Stimulated activated CD4-positive, alpha-beta T cell treated with anti-CD3 and anti-CD28 coated beads, Interleukin-1b, Interleukin-23, amount 100 ng/mL, for 24 hours (primary cell): ENCODE measurements at places on chromosomes 7 and 10.
A peak's percentile ranks its signal among the peaks of the same experiment; 100 is the strongest.

GRCh38 chr7:149307775-149308501, 45.9 kb downstream of the ZNF783 start:
- DNase-seq = no peak

DNA sequence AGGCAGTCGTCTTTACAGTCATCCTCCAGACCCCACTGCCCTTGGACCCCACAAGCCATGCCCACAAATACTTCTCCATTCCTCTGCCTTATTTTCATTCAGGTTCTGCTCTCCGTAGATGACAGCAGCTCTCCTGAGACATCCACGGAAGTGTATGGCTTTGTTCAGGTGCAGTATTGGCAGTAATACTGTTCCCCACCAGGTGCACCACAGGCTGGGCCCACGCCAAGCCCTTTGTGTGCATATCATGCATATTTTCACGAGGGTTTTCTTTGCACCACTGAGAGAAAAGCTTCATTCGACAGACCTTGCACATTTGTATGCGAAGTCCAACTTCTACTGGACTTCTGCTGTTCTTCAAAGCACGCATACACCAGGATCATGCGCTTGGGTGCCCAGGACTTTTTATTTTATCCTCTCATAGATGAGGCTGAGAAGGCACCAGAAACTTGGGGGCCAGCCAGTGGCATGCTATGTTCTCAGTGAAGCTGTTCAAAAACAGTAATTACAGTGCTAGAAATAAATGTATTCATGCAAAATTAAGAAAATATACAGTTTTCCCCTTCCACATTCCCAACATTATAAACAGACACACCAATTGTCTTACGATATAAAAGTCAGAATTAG, 37.8 kb upstream of the PITRM1 start:
- DNase-seq = no peak

- no peak for DNase-seq
These were observed 32.6 kb upstream of the PDK4 start for GRCh38 chr7:95628831-95629439.

- no peak for DNase-seq
These were observed 20.7 kb downstream of the BLVRA start for GRCh38 chr7:43779045-43779812.

GRCh38 chr7:38211940-38212339, 33.9 kb downstream of the STARD3NL start:
- DNase-seq = no peak

GRCh38 chr7:36205803-36206202, 52.7 kb downstream of the EEPD1 start:
- no peak for DNase-seq

DNA sequence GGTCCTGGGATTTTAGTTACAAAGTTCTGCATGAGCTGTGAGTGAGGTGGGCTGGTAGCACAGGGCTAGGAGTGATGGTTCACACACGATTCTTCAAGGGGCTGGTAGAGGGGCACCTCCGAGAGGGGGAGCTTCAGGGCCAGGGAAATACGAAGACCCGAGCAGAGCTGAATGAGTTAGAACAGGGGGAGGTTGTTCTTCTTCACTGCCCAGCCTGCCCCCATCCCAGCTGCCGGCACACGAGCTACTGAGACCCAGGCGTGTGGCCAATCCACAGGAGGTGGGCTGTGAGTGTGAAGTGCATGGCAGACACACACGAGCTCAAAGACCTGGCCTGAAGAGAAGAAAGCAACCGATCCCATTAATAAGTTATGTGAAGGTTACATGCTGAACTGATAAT, 256.2 kb upstream of the ZNF32 start:
- no peak for DNase-seq

- DNase-seq = peak; percentile 82
These were observed 1.3 kb upstream of the KIF11 start for GRCh38 chr10:92591550-92592022.

DNA sequence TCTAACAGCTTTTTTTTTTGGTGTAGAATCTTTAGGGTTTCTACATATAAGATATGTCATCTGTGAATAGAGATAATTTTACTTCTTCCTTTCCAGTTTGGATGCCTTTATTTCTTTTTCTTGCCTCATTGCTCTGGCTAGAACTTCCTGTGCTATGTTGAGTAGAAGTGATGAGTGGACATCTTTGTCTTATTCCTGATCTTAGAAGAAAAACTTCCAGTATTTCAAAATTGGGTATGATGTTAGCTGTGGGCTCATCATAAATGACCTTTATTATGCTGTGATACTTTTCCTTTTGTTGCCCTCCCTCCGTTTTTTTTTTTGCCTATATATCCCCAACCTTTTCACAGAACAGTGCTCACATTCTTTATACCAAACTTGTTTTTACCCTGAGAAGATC, 8.8 kb downstream of the AGK start:
- no peak for DNase-seq

DNA sequence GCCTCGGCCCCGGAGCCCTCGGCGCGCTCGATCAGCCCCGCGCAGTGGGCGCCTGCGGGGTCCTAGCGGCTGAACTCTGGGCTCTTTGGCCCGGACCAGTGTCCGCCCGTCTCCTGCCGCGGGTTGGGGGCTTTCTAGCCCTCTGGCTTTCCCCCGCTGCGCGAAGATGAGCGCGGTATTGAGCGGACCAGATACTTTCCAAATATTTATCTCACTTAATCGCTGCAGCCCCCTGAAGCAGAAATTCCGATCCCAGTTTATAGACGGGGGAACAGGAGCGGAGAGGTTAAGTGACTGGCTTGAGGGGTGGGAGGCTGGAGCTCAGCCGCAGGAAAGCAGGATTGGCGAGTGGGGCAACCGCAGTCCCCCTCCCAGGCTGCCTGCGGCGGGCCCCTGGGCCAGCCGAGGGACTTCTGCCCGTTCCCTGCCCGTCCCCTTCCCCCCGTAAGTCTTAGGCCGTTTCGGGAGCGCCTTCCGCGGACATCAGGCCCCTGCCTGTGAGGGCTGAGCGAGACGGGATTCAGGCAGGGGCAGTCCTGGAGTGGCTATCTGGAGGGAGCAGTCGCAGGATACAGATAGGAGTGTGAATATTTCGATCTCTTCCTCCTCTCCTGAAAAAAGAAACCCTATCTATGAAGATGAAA, 565 bp downstream of the STRIP2 start:
- no peak for DNase-seq

- no peak for DNase-seq
These were observed 4.9 kb upstream of the KAT6B start for GRCh38 chr10:74821501-74821900.

DNA sequence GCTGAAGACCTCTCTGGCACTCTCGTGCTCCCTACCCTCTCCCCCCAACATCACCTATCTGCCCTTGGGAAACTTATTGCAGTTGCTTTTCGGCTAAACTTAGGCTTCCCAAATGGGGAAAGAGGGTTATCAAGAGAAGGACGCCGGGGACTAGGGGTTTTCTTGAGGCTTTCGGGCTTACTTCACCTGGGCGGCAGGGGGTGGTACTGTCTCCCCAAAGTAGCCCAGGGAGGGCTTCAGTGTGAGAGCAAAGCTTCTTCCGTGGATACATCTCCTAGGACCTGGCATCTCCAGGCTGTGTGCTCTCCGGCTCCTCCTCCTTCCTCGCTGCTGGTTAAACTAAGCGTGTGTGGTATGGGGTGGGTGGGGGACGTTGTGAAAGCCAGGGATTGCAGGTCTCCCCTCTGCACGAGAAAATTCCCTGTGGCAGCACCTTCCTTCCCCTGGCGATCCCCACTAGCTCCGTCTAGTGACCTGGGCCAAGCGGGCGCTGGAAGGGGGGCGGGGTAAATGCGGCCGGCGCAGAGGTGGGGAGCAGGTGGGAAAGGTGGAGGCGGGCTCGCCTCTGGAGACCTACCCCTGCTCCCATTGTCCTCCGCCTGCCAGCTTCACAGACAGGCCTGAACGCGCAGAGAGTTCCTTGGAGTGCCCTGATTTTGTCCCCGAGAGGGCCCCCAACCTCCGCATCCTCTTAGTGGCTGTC, 1.1 kb downstream of the PLXDC2 start:
- no peak for DNase-seq

- DNase-seq = no peak
These were observed 7.2 kb upstream of the CACNB2 start for GRCh38 chr10:18133046-18133445.

DNA sequence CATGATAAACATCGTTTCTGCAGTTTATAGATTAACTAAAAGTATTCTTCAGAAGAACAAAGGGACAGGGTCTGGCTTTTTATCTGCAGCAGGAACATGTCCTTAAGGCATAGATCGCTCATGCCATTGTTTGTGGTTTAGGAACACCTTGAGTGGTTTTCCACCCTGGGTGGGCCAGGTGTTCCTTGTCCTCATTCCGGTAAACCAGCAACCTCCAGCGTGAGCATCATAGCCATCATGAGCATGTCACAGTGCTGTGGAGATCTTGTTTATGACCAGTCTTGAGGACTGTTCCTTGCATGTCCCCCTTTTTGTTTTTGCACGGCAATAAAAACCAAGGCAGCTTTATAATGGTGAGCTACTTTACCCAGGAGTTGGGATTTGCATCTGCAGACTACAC, 33.9 kb downstream of the STOX1 start:
- DNase-seq = no peak

GRCh38 chr10:17228091-17229015, at the start of gene VIM:
Gene VIM, plus strand, starts transcription at chr10:17228241. Its CDS starts 1,182 bp downstream, at chr10:17229423.
- peak; percentile 80 for DNase-seq

GRCh38 chr10:90480466-90480865, 377.4 kb downstream of the HTR7 start:
- DNase-seq = no peak

DNA sequence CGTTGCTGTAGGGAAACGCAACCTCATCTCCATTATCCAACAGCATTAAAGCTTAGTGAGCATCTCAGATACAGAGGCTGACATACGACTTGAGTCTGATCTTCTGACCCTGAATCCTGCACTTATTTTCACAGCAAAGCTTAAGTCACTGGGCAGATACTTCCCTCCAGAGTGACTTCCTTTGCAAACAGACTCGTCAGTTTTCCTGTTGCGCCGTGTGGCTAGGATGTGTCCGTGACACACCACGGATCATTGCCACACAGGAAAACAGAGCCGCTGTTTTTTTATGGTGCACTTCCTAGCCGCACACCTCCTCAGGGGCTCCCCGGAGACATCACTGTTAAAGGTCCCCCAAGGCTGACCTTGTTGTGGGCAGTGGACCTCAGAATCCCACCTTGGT, 94.9 kb upstream of the MKI67 start:
- DNase-seq = no peak

DNA sequence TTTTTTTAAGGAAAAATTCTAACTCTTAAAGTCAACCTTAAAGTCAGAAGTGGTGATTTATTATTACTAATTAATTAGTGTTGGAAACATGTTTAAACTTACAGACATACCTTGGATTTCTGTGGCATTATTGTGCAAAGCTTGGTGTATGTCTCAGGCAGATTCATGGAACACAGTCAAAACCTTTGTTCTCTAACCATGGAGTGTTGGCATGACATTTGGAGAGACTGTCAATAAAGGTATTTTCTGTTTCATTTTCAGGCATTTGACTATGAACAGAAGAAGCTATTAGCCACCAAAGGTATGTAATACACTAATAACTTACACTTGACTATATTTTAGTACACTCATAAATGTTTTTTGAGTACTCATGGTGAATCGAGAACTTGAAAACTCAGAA, 293.7 kb downstream of the BICC1 start:
- no peak for DNase-seq

DNA sequence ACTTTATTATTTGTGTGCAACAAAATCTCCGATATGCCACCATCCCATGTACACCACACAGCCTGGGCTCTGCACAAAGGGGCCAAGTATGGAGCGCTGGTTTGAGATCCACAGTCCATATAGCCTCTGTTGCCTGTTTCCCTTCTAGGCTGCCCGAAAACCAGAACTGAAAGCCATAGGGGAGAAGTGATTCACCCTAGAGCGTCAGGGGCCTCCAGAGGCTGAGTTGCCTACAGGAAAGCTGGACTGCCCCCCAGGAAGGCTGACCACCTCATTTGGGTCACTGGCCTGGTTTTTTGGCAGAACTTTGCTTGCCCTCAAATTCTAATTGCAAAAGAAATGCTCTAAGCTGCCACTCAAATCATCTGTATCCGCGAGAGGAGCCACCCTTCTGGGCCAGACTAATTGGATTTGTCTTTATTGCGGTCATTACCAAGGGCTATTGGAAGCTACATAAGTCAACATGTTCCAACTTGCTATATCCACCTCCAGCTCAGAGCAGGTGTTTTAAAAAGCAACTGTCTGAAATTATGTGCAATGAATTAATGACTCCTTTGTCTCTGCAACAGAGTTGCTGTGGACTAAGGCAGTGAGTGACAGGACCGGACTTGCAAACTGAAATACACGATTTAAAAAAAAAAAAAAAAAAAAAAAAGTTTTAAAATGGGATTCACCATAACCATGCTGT, 28.3 kb upstream of the FRMD4A start:
- DNase-seq = no peak
